Ureter (tissue), 1 donor: ENCODE measurements at places on chromosomes 2 and 18. TPM values are rescaled to one million over a fixed set of nuclear protein-coding genes. Genes with fewer than 3 reads are reported as not detected.

DNA sequence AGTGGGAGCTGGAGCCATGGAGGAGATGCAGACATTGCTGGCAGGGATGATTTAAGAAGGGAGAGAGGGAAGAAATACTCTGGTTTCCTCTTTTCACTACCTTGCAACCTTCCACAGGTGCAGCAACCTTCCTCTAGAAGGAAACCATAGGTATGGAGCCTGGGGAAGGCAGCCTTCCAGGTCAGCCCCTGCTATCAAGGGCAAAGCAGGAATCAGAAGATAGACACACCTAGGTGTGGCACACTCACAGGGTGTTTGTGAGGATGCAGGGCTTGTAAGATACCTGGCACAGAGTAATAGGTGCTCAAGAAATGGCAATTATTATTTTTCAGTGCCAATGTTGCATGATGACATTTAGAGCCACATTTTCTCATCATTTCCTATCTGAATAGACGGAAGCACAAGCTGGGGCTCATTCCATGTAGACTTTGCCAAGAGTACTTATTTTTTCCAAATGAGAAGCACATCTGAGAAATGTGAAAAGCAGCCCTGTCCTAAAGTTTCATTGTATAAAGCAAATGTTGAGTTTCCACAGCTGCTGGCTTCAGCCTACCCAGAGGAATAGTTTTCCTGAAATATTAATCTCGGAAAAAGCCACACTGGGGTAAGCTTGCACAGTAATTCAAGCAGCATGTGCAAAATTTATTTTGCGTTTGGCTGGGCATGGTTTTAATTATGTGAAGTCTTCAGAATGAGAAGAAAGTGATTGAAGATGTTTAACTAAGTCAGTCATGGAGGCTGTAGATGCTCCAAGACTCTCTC lies 20.6 kb downstream of the EVA1A start:
- no peak for DNase-seq

CHMP1B gene
- total RNA-seq = 39.2 TPM

DNA sequence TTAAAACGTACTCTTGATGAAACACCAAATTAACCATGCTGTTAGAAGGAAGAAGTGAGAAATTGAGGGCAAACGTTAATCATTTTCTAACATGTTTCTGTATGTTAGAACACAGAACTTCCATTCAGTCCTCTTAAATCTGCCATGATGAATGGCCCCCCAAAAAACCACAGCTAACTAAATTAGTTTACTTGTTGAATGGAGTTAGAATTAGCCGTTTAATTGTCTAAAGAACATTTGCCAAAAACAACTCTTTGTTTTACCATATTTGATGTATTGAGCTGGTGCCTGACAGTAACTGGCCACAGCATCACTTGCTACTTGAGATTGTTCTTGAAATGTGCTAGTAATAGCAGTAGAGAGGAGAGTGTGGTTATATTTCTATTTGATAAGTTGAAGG lies 12.7 kb downstream of the CCNYL1 start:
- DNase-seq = no peak

DNA sequence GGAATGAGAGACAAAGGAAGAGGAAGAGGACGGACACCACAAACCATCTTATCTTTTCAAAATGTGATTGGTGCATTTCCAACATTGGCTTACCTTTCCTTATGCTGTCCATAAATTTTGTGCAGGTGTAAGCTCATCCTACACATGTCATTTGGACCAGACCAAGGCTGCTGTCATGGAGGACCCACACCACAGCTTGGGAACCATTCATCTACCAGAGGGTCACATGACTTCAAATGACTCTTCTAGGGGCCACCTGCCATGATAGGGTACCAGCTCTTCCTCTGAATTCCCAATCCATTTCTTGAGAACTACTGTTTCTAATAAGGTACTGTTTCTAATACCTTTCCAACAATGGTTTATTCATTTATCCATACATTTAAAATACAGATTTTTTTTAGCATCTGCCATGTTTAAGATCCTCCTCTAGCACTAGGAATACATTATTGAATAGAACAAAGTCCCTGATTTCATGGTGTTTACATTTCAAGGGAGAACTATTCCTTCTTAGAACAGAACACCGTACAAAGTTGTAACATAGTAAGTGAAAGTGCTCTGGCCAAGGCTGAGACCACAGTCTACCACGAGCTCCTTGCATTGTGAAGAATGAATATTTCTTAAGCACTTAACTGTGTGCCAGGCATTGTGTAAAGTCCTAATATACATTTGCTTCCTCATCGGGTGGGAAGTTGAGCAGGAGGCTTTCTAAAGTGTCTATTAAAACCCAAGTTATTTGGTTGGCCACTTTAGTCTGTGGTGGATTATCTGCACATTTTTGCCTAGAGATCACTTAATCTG lies 246.1 kb upstream of the FN1 start:
- DNase-seq = no peak

DNA sequence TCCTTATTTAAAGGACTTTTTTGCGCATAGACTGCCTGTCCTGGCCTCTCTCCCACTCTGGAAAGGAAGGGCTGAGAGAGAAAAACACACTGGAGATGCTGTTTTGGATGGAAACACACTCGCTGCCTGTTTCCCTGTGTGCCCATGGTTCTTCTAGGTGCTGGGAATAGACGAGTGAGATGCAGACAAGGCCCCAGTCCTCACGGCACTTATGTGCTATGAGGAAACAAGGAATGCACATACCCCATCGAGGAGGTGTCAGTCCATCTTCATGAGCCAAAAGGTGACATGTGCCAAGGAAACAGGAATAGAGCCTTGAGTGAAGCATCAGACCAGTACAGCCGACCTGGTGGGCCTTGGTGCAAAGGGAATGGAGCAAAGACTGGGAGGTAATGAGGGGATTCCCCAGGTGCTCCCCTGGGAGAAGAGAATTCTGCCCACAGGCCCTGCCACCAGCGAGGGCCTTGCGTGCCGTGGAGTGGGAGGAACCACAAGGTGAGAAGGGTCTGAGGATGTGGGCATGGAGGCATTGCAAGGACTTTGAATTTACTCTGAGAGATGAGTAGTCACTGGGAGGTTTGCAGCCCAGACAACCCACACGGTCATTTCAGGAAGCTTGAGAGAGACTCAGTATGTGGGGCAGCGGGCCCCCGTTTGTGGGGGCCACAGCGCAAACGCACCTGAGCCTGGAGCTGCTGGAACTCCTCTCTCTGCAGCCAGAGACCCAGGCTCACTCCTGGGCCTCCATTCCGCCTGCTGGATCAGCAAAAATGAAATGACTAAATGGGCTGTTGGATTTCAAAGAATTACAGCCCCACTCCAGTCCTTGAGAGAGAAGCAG lies 197.5 kb upstream of the COPS8 start:
- DNase-seq = no peak

GRCh38 chr2:192500550-192501200 lies 305.9 kb upstream of the TMEFF2 start:
- DNase-seq = no peak

CD207 gene
- 1.3 TPM for total RNA-seq

- DNase-seq = no peak
These were observed 5.7 kb upstream of the EFR3B start for GRCh38 chr2:25036221-25036559.

GRCh38 chr2:107393516-107393915 lies 433.2 kb upstream of the RGPD4 start:
- no peak for DNase-seq

GRCh38 chr2:19125901-19126680 lies 232.3 kb downstream of the OSR1 start:
- DNase-seq = no peak

DNA sequence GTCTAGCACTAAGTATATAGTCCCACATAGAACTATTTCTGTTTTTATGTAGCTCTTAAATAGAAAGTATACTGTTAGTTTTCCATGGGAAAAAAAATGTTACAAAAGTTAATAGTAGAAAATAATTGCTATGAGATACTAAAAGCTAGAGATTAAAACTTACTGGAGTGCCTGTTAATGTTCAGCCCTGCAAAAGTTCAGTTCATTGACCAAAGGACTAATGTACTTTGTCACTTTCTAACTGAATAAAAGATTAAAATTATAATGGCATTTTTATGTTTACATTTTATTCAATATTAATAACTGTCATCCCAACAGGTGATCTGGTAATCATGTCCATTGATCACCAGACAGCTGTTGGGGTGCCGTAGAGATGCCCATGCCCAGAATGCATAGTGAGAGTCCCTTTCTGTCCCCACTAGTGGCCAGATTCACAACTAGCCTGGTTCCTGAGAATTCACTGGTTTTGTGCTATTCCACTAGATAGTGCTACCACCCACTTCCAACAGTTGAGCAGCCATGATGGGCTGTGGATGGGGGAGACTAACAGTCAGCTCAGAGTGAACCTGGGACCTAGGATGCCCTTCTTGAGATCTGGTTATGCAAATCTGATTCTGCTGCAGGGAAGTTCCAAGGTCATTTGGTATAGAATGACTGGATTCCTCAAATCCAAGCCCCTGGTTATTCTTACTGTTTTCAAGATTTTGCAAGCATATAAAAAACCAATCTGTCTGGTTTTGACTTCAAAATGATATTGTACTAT lies 57.8 kb downstream of the AFTPH start:
- DNase-seq = no peak

DNA sequence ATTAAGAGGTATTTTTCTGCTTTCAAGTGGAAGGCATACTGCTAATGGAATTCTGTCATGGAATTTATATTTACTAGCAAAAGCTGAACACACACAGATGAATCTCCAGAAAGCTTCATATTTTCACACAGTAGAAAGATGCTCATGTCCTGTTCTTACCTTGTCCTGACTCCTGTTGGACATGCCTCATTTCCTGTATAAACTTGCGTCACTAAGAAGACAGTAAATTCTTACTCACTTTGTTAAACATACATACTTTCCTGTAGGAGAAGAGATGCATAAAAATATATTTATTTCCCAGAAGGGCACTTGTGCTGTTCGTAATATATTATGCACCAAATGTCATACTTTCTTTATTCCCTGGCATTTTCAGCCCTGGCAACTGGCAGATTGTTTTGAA lies 238.3 kb upstream of the RASGRP3 start:
- DNase-seq = no peak

- DNase-seq = no peak
These were observed 150.2 kb downstream of the ST6GAL2 start for GRCh38 chr2:106735807-106736206.

REG1B gene
- total RNA-seq = not detected

DNA sequence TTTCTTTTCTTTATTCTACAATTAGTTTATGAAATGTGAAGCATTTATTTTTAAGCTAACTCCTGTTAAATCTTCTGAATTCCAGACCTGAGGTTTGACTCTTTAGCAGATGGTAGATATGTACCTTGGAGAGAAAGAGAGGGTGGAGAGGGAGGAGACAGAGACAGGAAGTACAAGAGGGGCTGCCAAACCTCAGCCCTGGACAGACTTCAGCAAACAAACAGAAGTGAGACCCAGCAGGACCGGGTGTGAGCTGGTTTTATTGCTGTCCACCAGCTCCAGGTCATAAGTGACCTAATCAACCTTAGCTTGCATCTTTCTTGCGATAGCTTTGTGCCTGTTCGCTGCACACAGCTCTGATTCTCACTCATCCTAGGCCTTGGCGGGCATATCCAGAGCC lies 168.6 kb downstream of the CNTNAP5 start:
- no peak for DNase-seq

MIB1 gene
- total RNA-seq = 45.3 TPM

GRCh38 chr2:127624320-127624755 lies 21.6 kb upstream of the GPR17 start:
- DNase-seq = no peak

ANKRD62 gene
- not detected for total RNA-seq

SP3 gene
- total RNA-seq = 104 TPM

GRCh38 chr2:215517391-215517790 lies 81.5 kb upstream of the FN1 start:
- DNase-seq = no peak

DNA sequence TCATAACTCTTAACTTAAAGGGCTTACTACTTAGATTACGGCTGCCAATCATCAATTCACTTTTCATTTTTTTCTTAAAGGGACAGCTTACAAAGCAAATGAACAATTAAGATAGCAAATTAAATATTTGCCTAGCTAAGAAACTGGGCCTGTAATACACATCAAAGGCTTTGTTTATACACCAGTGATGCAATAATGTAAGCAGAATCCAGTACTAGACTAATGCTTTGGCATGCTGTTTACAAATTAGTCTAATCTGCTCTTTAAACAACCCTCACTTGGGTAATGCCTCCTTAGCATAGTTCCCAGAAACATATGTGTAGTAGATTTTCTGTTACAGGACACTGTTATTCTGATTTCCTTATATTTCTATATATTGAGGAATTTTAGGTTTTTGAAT lies 105.8 kb downstream of the ARHGAP28 start:
- DNase-seq = no peak

DNA sequence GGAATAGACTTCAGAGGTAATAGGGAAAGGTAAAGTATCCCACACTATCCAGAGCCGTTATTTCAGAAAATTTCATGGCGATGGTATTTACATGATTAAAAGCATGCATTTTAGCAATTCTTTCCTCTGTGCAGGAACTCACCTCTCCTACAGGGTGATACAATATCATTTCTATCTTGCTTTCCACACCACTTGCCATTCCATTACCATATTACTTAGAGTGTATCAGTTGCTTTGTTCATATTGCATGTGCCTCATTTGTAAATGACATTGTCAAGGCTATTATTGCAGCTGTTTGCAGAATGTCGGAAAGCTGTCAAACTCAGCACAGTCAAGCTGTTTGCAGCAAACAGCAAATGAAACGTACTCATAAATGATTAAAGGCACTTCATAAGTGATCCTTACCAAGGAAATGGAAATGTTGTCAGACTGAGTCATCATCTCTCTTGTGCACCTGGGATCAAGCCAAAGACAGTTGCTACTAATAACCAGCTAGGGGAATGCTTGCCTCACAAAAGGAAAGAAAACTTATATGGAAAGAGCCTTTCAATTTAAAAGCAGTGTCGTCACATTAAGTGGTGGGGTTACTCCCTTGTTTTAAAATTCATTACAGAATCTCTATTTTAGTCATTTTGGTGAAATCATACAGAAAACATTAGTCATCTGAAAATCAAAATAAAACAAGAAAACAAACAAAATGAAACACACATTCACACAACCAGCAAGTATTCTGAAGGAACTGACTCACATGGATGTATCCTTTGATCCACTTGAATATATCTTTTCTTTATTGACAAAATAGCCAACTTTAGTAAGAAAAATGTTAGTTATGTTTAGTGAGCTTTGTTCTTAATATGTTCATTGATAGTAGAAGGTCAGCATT lies 1064.1 kb upstream of the CNTNAP5 start:
- DNase-seq = no peak

- no peak for DNase-seq
These were observed 45.4 kb downstream of the SOWAHC start for GRCh38 chr2:109659396-109660045.

PRPF40A gene
- total RNA-seq = 111 TPM

FANCL gene
- 35.6 TPM for total RNA-seq
